ENCODE measurements at places on chromosomes 16 and 17.

DNA sequence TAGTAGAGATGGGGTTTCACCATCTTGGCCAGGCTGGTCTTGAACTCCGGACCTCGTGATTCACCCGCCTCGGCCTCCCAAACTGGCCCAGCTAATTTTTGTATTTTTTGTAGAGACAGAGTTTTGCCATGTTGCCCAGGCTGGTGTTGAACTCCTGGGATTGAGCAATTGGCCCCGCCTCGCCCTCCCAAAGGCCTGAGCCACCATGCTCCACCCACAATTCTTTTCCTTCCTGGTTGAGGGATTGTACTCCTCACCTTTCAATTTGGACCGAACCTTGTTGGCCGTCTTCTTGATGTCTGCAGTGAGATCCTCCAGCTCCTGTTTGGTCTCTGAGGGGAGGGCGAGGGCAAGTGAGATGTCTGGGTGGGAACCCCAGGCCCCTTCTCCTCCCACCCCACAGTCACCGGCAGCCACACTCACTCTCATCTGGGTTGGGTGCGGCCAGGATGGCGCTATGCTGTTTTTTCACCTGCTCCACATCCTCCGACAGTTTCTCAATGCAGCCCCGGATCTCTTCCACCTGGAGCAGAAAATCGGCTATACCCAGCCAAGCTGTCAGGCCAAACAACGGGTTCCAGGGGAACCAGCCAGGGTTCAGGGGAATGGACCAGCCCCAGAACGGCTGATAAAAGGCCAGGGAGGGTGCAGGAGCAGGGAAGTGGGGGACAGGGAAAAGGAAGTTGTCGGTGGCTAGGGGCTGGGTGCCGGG is 9.6 kb downstream of the STX1B start:
- DNase-seq, result no peak

GRCh38 chr17:74361230-74362068 is at the start of gene BTBD17:
BTBD17 (minus strand) TSS chr17:74361868; CDS start chr17:74361819, 49 bp downstream.
- DNase-seq, result peak; percentile 1

DNA sequence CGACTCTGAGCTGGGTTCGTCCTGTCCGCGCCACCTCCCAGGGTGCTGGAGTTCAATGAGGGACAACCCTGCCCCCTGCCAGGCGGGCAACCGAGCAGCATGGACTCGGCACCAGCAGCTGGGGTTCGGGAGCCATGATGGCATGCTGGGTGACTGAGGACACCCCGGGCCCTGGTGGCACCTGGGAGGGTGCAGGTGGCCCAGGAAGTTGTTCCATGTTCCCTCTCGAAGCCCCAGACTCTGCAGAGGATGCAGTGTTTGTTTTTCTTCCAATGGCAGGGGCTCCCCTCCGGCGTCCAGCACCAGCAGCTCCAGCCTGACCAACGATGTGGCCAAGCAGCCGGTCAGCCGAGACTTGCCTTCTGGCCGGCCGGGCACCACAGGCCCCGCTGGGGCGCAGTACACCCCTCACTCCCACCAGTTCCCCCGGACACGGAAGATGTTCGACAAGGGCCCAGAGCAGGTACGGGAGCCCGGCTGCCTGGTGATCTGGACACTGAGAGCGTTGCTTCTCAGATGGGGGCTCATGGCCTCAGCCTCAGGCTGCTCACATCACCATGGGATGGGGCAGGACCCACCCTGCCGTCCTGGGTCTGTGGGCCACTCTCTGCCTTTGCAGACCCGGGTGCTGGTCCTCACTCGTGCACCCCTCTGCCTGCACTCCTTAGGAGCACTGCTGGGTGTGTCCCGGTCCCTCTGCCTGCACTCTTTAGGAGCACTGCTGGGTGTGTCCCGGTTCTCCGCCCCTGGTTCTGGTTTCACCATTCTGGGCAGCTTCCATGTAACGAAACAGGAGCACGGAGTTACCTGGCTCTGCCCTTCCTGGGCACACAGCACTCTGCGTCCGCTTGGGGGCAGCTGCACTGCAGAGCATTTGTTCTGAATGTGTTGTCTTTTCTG is 68.2 kb upstream of the CHMP6 start:
- no peak for DNase-seq

- no peak for DNase-seq
These were observed 1.7 kb downstream of the KANSL1 start for GRCh38 chr17:46191322-46192188.

GRCh38 chr17:77327181-77327565 is 186.4 kb downstream of the SEC14L1 start:
- DNase-seq, result no peak

DNA sequence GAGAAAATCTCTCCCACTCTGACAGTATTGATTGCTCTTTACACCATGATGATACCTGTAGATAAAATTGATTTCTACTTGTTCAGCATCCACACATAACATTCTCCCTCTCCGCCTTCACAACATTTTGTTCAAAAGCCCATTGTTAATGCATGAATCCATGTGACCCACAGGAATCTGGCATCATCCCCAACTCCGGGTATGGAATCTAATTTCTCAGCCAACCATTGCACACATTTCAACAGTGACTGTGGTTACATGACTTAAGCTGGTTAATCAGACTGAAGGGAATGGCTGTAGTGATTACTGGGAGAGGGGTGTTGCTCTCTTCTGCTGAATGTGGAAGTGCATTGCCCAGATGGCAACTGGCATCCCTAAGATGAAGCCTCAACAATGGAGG is 161.4 kb upstream of the C16orf82 start:
- peak; percentile 82 for DNase-seq

GRCh38 chr17:36133602-36134236 is 30.1 kb downstream of the CCL4 start:
- peak; percentile 78 for DNase-seq

GRCh38 chr17:29891131-29891530 is 38.9 kb downstream of the SSH2 start:
- DNase-seq, result no peak

DNA sequence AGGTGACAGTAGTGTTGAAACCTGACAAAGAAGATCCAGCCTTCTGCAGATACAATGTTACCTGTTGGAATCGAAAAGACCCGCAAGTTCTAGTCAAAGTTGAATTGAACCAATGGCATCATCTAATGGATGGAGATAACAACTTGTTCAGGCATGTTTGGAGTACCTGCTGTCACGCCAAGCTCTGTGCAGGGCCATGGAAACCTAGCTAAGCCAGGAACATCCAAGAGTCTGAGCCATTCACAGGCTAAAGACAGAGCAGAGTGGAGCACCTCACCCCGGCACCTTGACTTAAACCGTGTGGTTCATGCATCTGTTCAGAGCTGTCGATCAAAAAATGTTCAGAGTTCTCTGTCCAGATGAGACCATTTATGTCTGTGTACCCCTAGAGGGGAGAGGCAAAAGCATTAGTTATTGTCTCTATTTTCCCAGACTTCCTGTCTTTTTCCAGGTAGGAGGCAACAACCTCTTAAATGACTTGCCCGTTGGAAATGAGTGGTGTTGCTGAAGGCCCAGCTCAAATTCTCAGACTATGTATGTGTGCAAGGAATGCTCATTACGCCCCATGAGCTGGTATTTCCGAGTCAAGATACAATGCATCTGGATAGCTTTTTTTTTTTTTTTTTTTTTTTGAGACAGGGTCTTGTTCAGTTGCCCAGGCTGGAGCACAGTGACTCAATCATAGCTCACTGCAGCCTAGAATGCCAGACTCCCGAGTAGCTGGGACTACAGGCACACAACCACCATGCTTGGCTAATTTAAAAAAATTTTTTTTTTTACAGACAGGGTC is 44.9 kb upstream of the XYLT1 start:
- peak; percentile 89 for DNase-seq

DNA sequence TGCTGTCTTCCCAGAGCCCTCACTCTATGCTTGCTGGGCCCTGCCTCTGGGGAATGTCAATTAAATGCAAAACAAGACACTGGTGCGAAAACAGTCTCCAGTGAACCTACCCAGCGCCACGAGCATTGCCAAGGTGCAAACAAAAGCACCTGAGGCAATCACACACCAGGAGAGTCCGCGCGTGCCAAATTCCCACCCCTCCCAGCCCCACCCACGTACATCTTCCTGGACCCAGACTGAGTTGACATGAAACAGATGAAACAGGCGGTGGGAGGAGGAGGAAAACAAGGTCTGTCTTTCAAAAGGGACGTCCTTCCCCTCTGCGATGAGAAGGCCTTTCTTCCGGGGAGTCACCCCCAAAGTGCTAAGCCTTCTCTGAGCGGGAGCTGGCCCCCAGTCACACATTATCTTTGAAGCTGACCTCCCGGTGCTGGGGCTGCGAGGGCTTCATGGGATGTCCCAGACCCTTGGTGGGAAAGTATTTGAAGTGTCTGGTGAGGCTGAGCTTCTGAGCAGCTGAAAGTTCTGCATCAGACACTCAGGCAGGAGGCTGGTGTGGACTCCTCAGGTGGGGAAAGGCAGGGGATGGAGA is 200.4 kb downstream of the AXIN2 start:
- DNase-seq, result no peak

DNA sequence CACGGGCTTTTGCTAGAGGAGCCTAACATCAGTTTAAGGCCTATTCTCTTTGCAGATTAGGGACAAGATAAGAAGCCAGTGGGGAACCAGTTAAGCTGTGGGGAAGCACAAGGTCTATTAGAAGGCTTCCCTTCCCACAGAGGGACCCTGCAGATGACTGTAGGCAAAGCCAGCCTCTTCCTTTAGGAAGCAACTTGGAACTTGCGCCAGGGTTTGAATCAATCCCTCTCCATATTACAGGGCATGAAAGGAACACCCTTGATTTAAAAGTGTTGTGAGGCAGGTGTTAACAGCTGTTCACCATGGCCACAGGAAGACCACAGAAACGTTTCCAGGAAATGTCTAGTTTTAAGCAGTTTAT is 77.3 kb downstream of the RPTOR start:
- no peak for DNase-seq

GRCh38 chr16:77759201-77759600 is 29.2 kb upstream of the VAT1L start:
- no peak for DNase-seq

DNA sequence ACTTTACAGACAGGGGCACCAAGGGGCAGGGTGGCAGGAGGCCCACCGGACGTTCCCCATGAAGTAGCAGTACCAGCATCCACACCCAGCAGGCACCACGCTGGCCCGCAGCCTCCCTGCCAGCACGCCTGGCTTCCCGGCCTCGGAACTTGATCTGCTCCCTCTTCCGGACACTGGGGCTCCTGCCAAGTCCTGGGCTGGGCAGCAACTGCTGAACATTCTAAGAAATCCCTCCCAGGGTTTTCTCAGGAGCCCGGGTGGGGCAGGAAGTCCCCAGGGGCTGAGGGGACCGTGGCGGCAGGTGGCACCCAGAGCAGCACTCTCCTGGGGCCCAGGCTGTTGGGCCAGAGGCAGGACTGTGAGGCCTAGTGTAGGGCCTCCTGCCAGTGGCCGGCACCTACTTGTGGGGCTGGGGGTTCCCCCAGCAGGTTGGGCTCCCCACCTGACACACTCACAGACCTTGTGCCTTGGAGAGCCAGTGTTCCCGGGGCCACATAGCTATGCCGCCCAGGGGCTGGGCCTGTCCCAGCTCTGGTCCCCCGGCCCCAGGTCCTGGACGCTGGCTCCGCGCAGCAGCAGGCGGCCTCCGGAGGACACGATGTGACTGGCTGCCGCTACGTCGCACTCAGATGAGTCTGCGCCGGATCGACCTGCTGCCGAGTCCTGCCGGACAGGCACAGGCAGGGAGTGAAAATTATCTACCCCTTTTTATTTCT is 86.2 kb upstream of the CBX4 start:
- peak; percentile 53 for DNase-seq

GRCh38 chr17:74749279-74750038 is 1.0 kb downstream of the NHERF1 start:
- peak; percentile 25 for DNase-seq

- peak; percentile 80 for DNase-seq
These were observed 28.7 kb upstream of the DDX52 start for GRCh38 chr17:37671824-37672547.

DNA sequence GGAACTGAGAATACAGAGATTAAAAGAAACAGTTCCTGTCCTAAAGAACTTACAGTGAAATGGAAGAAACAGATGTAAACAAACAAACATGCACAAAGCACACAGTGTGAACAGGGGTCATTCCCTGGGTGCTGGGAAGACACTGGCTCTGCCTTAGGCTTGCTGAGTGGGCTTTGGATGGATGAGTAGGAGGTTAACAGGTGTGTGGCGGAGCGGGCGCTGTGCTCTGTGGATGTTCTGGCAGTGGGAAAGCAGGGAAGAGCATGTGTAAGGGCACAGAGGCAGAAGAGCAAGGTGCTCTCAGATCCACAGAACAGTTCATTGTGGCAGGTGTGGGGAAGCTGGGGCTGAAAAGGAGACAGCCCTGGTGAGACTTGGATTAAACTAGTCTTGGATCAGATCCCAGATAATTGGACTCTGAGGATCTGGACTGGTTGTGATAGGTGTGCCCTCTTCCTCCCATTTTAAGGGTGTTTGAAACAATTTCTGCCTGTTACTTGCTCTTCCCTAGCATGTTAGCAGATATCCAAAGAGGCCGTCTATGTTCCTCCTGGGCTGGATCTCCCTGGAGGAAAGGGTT is 8.1 kb downstream of the HROB start:
- DNase-seq, result no peak

- peak; percentile 12 for DNase-seq
These were observed 3.3 kb upstream of the HBZ start for GRCh38 chr16:149024-149660.

DNA sequence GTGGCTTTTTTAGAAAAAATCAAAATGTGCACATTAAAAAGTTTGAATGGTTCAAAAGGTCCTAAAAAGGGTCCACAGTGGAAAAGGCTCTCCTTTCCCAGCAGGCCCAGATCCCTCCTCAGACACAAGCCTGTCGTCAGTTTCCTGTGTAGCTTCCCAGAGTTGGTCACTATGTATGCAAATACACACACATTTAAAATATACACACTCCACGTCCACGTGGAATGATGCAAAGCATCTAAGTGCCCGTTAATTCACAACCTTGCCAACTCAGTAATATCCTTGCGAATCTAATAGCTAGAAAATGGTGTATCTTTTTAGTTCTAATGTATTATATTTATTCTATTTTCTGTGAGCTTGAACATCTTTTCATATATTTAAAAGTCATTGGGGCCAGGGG is 17.7 kb downstream of the NLRC5 start:
- no peak for DNase-seq

GRCh38 chr16:80034948-80035663 is 434.6 kb upstream of the MAF start:
- peak; percentile 22 for DNase-seq
